ENCODE measurements at places on chromosomes 5 and 9.

DNA sequence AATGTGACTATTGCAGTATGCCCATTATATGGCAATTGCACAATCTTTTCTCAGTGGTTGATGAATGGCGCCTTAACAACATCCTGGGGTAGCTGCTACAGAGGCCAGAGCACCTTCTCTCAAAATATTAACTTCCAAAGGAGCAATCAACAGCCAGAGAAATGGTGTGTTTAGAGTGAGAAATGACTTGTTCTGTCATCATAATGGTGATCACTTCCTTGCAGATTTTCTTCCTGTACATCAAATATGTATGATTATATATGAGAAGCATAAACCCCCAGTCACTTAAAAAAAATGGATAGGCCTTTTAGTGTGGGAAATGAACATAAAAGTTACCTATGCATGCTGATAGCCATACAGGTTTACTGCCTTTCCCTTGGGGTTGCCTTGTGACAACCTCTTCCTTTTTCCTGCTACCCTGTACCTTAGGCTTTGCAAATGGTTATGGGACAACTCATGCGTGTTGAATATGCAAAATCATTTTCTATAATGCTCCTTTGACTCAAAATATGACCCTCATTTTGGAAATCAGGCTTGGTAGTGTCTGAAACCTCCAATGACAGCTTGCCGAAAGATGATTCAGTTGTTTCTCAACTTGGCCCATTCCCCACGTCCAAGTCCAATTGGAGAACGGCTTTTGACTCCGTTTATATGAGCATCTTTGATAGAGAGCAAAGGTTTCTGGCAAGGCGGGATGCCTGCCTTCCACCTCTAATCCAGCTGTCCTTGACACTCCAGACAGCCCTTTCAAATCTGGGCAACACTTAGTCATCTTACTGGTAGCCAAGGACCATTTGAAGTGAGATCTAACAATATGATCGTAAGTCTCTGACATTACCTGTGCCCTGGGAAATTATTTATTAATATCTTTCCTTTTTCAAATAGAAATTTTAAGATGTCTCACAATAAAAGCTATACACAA, 69.3 kb downstream of the SLC1A1 start:
- DNase-seq: no peak

DNA sequence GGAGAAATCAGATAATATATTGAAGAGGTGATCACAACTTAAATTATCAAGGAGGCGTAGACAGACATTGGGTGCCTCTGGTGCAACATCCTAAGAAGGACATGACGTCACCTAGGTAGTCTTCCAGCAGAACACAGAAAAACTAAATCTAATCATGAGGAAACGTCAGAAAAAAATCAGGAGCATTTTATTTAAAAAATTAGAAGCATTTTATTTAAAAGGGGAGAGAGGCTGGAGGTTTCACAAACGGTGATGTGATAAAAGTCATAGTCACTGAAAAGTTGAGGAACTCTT, 254.6 kb downstream of the TMEM167A start:
- DNase-seq: no peak

DNA sequence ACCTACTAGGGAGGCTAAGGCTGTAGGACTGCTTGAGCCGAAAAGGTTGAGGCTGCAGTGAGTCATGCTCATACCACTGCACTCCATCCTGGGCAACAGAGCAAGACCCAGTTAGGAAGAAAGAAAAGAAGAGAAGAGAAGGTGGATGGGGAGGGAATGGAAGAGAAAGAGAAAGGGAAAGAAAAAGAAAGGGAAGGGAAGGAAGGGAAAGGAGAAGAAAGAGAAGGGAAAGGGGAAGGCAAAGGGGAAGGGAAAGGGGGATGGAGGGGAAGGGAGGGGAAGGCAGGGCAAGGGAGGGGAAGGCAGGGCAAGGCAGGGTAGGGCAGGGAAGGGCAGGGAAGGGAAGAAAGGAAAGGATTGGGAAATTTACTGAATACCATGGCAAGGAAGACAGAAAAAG, 157.0 kb downstream of the ACTL7B start:
- no peak for DNase-seq

DNA sequence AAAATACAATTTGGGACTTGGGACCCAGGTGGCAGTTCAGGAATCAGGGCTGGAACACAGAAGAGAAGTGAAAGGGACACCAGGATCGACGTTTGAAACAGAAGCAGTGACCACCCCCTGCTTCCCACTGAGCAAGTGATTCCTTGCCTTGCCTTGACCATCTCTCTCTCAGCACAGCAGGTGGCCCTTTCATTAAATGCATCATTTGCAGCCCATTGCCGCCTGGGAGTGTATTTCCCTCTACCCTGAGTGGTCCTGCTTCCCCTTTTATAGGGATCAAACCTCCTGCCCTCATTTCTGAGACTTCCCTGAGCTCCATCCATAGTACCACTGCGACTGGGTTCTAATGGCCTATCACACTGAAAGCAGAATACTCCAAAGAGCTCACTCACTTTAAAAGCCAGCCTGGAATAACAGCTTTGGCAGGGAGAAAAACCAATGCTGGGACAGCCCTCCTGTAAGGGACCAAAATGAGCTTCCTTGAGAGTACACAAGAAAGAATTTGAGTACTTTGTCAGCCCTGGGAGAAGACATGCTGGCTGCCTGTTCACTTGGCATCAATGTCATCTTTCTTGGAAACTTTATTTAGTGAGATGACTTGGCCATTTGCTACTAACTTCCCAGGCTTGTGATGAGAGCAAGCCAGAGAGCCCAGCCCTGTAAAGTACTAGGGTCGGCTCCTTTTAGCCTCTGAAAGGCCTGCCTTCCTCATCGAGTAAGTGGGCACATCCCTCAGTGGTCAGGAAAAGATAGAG, 149.7 kb downstream of the SLIT3 start:
- DNase-seq: no peak

GRCh38 chr5:173637340-173637739, 20.9 kb upstream of the BOD1 start:
- no peak for DNase-seq

DNA sequence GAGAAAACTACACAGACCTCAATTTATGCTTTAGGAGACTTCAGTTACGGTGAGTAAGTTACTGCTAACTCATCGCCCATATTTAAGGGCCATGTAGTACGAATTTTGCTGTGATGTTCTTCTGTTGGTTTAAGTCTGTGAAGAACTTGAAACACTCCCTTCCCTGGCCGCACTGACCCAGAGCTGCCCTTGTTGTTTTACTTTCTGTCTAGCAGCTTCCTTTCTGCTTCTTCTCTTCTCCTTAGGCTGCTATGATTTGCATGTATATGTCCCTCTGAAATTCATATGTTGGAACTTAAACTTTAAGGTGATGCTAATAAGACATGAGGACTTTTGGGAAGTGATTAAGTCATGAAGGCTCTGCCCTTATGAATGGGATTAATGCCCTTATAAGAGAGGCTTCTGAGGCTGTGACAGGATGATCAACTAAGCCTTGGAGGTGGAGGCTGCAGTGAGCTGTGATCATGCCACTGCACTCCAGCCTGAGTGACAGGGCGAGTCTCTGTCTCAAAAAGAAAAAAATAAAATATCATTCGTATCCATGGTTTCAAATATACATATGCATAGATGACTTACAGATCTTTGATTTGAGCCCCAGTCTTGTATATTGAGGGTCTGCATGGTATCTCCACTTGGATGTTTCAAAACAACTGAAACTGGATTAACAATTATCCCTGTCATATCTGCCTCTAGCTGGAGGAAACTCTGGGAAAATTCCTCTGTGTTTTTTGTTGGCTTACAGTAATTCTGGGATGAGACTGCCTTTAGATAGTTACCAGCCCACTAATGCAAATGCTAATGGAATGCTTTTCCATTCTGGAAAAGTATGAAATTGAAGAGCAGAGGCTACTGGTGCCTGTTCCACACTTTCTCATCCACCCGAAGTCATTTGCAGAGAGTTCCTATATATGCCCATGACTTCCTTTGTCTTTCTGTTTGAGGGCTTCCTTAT, 263.4 kb upstream of the ACTBL2 start:
- no peak for DNase-seq

- no peak for DNase-seq
Measured at GRCh38 chr5:146340260-146341081, 1.8 kb downstream of the POU4F3 start.

DNA sequence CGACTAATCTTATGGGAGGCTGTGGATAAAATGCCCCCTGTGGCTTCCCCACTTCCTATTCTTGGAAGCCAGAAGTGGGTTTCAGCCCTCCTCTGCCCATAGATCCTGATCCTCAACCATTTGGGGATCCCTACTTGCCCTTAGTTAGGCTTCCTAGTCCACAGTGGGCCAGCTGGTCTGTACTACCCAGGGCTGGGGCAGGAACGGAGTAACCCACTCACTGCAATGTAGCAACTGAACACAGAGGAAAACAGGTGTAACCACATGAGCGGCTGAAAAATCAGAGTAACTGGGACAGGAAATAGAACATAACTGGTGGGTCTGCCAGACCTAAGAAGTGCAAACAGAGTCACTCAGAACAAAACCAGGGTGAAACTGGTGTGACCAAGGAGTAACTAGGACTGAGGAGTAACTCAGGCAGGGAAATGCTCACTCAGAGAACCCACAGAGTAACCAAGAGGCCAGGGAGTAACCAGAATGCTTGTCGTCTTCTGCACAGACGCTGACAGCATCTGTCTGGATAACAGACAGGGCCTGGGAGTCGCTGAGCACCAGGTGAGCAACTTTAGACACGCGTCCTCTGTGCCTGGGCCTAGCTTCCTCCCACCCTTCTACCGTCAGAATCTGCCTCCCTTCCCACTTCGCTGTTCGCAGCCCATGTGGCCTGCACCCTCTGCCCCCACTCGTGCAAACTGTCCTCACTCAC, 1.0 kb downstream of the AQP3 start:
- peak; percentile 86 for DNase-seq

- DNase-seq: no peak
Measured at GRCh38 chr5:123012321-123012720, 24.2 kb downstream of the PPIC start.

DNA sequence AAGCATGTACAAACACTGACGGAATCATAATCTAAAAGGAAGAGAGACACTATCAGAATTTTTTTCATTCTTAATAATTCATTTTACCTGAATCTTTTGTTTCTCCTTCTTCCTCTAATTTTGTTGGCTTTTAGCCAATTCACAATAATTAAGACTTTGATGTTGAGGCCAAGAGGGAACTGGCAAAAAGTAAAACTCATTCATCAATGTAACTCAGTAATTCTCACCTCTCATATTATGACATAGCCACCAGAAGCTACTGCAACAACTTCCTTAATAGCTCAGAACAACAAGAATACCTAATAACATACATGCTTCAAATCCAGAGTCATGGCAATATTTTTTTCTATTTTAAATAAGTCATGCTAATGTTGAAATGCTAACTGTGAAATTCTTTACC, 64.5 kb downstream of the MCTP1 start:
- no peak for DNase-seq

GRCh38 chr9:134693641-134694367, 52.2 kb downstream of the COL5A1 start:
- no peak for DNase-seq

DNA sequence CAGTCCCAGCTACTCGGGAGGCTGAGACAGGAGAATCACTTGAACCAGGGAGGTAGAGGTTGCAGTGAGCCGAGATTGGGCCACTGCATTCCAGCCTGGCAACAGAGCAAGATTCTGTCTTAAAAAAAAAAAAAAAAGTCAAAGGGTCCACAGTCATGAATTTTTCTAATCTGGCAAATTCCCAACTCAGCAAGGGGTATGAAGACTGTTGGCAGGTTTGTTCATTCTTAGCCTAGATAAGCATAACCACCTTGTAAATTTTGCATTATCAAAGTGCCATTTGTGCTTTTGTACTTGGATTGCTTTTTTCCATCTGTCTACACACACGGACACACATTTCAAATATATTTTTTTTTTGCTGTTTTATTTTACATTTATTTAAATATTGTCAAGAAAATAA, 299.8 kb upstream of the NUDT12 start:
- no peak for DNase-seq

- DNase-seq: no peak
Measured at GRCh38 chr9:37923118-37923795, 19.3 kb upstream of the SLC25A51 start.

GRCh38 chr5:38384396-38384795, 126.0 kb downstream of the EGFLAM start:
- DNase-seq: no peak

DNA sequence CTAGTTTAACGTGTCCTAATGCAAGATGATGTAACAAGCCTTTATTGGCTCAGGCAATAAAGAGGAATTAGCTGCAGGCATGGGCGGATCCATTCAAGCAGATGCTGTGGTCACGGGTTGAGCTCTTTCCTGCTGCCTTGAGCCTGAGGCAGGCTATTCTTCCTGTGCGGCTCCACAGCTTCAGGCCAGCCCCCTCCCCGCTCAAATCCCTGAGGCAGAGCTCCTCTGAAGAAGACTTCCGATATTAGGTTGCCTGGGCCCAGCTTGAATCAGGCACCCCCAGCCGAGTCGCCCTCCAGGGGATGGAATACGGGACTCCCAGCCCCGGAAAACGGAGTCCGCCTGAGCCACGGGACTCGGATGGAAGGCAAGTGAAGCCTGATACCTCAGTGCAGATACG, 95.0 kb upstream of the RUFY1 start:
- DNase-seq: no peak

DNA sequence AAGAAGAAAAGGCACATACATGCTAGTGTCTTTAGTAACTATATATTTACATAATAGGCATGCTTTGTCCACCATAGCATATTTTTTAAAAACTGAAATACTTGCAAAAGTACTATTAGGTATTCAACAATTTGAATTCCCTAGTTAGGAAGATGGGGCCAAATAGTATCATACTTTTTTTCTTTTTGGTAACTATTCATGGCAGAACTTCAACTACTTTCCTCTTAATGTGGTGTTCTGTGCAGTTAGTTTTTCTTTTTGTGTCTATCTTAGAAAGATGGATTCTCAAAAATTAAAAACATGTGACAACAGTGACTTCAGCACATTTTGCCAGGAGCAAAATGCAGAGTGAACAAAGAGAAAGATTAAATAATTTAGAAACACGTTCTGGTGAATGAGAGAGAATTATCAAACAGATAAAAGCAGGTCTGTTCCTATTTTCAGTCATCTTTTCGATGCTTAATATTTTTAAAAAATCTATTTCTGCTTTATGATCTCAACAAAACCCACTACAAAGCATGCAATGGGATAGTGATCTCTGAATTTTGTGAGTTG, 341.1 kb downstream of the ARL15 start:
- DNase-seq: no peak

GRCh38 chr9:105193560-105193959, 50.9 kb upstream of the SLC44A1 start:
- no peak for DNase-seq

- DNase-seq: no peak
Measured at GRCh38 chr9:131409458-131409992, 15.6 kb downstream of the PRRC2B start.

- no peak for DNase-seq
Measured at GRCh38 chr9:10127867-10128266, 484.9 kb downstream of the PTPRD start.

Measured in MM.1S (cell line).